Neural crest cell (in vitro differentiated cells): ENCODE measurements at places on chromosomes 12 and 14.

DNA sequence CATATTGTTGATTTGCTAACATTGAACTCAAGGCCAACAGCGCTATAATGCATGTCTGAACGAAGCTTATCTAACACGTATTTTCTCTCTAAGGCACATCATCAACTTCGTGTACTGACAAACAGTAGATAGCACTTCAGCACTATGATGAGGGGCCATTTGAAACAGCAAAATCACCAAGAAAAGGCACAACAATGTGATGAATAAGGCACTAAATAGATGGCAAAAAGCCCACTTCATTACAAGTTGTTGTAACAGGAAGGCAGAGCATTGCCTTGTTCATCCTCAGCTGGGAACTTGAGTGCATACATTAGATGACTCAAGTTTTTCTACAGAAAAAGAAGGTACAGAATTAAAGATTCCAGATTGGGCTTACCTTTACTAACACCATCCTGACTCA lies 75.2 kb downstream of the LIN7A start:
- no peak for DNase-seq

DNA sequence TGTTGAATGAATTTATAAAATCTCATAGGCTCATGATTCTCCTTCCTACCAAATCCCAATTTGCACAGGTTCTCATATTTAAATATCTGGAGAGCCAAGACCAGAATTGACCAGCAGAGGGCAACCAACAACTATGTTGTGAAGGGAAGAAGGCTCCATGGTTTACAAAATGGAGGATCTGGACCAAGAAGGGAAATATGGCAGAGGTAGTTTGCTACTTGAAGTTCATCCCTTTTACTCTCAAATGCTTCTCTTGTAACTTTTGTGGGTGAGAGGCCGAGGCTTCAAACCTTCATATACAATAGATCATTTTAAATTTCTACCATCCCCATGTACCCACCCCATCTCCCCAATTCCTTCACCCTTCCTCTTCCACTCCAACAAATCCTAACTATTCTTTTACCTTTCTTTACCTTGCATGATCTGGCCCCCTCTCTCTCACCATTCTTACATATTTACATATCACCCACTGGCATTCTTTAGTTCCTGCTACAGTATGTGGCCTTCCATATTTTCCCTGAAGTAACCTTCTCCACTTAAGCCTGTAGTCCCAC lies 3.8 kb upstream of the SMARCC2 start:
- DNase-seq = peak; percentile 76

DNA sequence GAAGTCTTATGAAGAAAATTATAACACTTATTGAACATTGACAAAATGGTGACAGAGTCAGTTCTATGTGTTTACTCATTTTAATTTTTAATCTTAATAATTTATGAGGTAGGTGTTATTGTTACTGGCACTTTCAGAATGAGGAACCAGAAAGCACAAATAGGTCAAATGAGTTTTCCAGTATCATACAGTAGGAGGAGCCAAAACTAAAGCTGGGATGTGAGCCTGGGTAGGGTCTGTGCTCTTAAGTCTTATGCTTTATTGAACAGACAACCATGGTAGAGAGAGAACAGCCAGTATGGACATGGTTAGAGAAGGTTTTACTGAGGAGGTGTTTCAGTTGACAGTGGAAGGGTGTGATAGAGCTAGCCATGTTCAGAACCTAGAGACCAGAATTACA lies 775.7 kb downstream of the TMTC2 start:
- DNase-seq = no peak

- DNase-seq = no peak
These were observed 7.7 kb downstream of the TNFAIP2 start for GRCh38 chr14:103130965-103131364.

DNA sequence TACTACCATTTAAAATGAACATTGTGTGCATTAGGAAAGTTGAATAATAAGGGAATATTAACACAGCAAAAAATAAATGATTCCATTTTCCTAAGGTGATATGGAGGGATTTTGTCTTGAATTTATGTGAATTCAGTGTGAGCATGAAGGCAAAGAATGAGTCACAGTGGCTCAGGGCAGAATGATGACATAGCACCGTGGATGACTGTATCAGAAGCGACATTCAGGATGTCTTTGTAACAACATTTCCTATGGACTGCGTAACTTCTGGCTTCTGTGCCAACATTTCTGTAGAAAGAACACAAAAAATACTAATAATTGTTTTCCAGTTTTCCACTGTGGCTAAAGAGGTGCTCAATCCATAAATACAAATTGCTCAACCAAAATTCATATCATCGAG lies 54.6 kb downstream of the TTC8 start:
- DNase-seq = no peak

GRCh38 chr12:105089817-105090216 lies 5.6 kb upstream of the ALDH1L2 start:
- DNase-seq = no peak

GRCh38 chr14:52380294-52380693 lies 66.2 kb downstream of the PTGER2 start:
- no peak for DNase-seq

GRCh38 chr12:47754126-47754525 lies 4.6 kb downstream of the RAPGEF3 start:
- no peak for DNase-seq

DNA sequence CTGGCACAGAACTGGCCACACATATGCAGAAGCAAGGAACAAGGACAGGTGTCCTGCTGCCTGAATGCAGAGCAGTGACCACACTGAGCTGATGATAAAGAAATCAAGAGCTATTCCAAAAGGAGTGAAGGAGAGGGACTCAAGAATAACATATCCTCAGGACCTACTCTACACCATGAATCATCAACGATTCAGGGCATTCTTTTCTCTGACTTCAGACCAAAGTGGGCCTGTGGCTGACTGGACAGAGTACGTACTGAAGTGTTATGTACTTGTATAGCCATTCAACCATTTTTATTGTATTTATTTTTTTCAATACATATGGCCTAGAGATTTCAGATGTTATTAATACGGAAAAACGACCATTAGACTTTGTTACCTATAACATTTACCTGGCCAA lies 177.5 kb upstream of the TMTC1 start:
- DNase-seq = no peak

GRCh38 chr12:124734224-124734788 lies 129.4 kb downstream of the SCARB1 start:
- no peak for DNase-seq

DNA sequence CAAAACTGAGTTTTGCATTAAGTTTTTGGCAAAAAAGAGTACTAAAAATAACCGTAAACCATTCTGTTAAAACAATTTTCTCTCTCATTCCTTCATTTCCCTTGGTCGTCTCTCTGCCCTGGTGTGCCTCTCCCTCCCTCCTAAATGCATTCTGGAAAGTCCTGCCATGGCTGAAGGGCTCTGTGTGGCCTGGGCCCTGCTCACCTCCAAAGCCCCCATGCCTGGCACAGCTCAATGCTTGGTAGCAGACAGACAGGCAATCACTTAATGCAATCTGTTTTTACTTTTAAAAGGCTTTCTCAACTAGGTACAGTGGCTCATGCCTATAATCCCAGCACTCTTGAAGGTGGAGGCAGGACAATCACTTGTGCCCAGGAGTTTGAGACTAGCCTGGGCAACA lies 47.8 kb downstream of the CDC42BPB start:
- DNase-seq = no peak

DNA sequence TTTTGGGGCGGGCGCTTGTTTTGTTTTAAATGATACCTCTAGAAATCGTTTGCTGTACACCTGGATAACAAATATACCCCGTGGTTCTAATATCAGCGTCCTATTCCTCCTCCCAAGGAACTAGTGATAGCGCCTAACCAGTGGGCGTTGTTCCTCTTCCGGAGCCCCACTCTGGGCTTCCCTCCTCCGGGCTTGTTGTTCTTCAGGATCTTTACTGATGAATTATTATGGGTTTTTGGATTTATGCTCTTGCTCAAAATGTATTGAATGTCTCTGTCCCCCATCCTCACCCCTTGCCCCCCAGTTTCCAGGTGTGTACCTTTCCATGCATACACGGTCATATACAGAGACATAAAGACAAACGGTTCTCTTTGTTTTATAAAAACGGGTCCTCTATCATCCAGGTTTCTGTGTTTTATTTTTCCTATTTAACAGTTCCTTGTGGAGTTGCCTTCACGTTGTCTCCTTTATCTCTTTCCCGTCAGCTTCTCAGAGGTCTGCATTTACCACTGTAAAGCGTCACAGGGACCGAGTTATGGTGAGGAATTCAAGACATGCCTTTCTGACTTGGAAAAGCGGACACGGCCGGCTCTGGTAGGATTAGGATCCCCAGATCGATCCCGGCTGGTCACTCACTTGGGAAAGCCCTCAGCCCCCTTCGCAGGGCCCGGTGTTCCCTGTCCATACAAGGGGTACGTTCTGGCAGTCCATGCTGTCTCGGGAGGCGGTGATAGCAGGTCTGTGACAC lies 655 bp upstream of the PLEKHG3 start:
- DNase-seq = no peak

DNA sequence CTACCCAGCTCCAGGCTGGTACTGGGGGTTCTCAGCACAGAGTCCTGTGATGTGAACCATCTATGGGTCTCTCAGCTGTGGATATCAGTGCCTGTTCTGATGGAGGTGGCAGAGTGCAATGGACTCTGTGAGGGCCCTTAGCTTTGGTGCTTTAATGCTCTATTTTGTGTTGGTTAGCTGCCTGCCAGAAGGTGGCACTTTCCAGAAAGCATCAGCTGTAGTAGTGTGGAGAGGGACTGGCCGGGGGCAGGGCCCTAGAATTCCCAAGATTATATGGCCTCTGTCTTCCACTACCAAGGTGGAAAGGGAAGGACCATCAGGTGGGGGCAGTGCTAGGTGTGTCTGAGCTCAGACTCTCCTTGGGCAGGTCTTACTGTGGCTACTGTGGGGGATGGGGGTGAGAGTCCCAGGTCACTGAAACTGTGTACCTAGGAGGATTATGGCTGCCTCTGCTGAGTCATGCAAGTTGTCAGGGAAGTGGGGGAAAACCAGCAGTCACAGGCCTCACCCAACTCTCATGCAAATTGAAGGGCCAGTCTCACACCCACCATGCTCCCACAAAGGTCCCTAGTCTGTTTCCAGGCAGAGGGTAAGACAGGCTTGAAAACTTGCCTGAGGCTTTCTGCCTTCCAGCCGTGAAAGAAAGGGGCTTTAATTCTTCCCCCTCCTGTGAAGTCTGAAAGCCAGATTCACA lies 878.1 kb downstream of the C12orf50 start:
- DNase-seq = no peak

DNA sequence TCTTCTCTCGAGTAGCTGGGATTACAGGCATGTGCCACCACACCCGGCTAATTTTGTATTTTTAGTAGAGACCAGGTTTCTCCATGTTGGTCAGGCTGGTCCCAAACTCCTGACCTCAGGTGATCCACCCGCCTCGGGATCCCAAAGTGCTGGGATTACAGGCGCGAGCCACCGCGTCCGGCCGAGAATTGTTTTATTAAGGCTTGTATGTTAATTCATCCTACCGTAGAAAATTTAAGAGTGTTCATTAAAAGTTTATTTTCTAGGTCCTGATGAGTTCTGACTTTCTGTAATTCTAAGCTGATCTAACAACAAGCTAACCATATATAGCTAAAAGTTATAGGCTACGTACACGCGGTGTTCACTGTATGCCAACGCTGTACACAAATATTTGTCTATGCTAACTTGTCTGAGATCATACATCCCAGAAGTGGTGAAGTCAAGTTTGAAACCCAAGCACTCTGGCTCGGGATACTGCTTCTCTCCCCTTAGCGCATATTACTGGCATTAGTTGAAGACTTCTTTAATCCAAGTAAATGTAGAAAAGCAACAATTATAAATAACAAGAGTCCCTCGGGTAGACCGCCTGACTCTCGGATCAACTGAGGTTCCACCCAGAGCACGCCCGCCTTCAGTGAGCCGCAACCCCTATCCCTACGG lies 570 bp upstream of the MRPS35 start:
- no peak for DNase-seq

DNA sequence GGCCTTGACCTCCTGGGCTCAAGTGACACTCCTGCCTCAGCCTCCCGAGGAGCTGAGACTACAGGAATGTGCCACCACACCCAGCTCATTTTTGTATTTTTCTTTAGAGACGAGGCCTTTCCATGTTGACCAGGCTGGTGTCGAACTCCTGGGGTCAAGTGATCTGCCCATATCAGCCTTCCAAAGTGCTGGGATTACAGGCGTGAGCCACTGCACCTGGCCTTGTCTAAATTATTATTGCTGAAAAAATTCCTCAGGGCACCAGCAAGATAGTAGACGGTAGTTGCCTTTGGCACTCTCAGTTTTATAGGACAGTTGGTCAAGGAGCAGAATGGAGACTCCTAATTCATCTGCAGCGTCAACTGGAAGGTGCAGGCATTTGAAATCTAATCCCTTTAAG lies 2.5 kb upstream of the AICDA start:
- DNase-seq = no peak

DNA sequence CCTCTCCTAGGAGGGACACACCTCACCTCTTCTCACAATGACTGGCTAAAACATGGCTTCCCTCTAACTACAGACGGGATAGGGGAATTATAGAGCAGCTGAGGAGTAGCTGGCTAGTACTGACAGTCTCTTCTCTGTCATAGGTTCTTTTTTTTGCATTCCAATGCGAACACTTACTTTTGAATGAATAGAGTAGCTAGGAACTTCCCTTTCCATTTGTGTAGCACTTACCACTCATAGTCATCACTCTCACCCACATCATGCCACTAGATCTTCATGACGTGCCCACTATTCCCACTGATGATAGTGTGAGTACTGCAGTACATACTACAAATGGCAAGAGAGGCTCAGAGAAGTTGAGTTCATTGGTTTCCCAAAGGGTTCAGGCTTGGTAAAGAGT lies 143.9 kb upstream of the HIF1A start:
- DNase-seq = no peak

GRCh38 chr14:55298500-55298822 lies 27.2 kb downstream of the FBXO34 start:
- no peak for DNase-seq

DNA sequence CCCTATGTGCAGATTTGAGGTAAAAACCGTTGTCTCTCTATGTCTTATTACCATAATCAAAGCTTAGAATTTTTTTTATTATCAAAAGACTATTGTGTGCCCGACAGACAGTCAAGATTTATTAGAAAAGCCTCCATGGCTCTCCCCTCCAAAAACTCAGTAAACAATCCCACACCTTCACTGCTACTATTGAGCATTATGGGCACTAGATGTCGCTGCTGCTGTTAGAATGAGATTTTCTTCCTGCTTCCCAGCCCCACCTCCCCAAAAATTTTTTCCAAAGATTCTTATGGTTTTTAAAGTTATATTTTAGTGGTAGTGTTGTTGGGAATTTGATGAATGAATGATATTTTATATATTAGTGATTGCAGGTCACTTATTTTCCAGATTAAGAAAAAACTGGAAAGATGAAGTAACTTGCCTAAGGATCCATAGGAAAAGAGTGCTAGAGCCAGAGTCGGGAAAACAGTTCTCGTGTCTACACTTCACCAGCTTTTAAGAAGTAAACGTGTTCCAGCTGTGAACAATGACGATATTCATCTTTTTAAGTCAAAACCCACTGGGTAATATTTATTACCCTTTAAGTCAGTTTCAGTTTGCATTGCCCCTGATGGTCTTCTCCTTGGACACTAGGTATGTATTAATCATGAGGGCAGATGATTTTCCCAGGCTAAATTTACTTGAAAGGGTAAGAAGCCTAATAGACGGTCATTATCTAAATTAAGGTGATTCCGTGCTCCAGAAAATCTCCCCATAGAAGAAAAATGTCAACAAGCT lies 12.2 kb upstream of the FOXG1 start:
- no peak for DNase-seq
